ENCODE measurements at places on chromosomes 2 and 18.

DNA sequence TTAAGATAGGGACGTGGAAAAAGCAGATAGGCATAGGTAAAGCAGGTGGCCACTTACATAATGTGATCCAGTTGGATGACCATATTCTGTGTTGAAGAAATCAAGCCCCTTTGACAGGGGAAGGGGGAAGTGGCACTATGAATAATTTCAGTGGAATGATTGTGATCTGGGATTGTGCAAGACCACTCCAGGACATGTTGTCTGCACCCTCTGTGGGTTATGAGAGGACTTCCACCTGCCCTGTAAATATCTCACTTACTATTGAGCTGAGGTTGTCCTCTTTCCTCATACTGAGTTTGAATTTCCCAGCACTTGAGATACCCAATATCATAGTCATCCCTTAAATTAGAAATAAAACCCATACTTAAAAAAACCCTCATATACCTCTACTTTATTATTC lies 220.7 kb downstream of the IRS1 start:
- no peak for DNase-seq

GRCh38 chr2:48885841-48886240 lies 130.3 kb upstream of the LHCGR start:
- DNase-seq: no peak

- DNase-seq: no peak
Measured at GRCh38 chr2:9769171-9770005, 73.9 kb upstream of the TAF1B start.

- DNase-seq: no peak
Measured at GRCh38 chr18:50151926-50152325, 43.0 kb downstream of the MYO5B start.

DNA sequence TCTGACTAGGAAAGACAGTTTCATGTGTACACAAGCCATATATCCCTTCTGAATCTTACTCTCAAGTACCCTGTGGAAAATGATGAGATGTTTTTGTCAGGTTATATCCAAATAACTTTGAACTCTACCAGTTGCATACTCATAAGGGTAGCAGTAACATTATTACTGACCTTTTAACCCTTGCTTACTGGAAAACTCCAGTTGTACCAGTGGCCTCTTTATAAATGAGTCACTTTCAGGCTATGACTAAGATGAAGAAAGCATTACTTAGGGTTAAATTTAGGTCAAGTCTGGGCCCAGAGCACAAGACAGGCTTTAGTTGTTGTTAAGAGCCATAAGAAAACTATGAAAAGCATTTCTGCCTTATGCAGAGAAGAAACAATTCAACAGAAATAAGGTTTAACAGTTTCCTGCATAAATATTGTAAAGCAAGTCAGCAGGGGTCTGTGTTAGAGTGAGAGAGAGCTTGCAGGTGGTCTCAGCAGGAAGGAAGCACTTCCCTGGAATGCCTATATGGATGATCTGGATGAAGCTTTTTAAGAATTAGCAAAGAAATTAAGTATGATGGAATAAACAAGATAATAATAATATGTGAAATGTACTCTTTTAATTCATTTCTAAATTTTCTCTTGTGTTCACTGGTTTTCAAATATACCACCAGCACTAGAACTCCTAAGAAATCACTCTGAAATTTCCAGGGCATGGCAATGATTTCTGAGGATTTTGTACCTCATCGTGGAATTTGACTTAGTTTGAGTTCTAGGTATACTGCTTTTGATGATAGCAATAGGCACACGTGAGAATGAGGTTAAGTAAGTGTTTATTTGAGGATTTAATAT lies 126.6 kb downstream of the UBE2E3 start:
- DNase-seq: peak; percentile 12

DNA sequence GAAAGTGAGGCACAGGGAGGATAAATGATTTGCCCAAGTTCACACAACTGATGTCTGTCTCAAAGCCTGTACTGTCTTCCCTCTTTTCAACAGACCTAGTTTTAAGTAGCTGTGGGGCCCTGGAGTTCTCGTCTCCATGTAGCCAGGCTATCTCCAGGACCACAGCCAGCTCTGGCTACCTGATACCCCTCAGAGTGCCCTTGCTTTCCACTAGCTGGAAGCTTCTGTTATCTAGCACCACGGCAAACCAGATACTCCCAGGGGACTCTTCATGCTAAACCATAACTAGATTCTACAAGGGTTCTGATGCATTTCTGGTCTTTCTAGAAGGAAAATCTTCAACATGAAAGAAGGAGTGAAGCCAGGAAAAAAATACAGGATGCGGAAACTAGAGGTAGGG lies 137.3 kb downstream of the GALNT14 start:
- no peak for DNase-seq

GRCh38 chr2:54945391-54946219 lies 104.6 kb downstream of the RTN4 start:
- no peak for DNase-seq

DNA sequence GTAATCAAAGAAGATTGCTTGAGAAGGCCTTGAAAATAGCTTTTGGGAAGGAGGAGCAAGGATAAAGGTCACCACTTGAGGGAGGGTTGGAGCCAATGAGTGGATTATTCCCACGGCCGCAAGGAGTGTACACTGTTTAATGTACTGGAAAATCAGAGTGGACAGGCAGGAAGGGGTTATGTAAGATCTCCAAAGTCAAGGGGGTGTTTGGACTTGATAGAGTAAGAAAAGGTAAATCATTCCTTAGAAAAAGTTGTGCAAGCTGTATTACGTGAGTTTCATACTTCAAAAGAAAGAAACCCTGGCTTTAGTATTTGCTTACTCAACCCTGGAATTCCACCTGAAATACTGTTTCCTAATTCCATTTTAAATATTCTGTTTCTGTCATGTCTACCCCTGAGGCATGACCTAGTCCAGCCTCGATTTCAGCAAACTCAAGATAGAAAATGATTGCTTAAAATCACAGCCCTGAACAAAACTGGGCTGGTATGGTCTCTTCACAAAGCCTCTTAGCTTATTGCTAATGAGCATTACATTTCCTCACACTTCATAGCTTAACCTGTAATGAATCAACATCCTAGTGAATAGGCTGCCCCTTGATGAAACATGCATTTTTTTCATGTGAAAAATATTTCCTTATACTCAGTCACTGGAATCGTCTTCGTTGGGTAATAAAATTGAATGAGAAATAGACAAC lies 1.1 kb downstream of the MREG start:
- no peak for DNase-seq

DNA sequence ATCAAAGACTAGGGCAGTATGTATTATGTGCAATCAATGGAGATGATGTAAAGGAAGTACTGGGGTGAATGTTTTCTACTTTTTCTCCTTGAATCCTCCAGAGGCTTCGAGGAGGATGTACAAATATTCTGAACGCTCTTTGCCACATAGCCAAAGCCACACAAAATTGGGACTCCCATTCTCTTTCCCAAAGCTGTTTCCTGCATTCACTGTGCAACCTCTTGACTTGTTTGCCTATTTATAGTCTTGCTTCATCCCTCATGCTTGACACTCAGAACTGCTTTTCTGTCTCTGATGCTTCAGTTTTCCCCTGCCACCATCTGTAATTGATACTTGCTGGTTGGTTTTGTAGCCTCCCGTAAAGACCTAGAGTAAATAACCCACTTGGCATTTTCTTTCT lies 208.2 kb upstream of the RBMS1 start:
- no peak for DNase-seq

DNA sequence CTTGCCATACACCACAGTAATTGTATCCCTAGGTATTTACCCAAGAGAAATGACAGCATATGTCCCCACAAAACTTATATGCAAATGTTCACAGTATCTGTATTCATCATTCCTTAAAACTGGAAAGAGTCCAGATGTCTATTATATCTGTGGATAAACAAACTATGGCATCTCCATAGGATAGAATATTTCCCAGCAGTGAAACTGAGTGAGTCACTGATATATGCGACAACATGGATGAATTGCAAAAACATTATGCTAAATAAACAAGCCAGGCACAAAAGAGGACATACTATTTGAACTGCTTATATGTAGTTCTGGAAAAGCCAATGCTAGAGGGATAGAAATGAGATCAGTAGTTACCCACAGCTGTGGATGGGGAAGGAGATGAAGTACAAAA lies 359.4 kb upstream of the DSEL start:
- no peak for DNase-seq

GRCh38 chr2:236985761-236986339 lies 99.8 kb upstream of the COPS8 start:
- DNase-seq: no peak

DNA sequence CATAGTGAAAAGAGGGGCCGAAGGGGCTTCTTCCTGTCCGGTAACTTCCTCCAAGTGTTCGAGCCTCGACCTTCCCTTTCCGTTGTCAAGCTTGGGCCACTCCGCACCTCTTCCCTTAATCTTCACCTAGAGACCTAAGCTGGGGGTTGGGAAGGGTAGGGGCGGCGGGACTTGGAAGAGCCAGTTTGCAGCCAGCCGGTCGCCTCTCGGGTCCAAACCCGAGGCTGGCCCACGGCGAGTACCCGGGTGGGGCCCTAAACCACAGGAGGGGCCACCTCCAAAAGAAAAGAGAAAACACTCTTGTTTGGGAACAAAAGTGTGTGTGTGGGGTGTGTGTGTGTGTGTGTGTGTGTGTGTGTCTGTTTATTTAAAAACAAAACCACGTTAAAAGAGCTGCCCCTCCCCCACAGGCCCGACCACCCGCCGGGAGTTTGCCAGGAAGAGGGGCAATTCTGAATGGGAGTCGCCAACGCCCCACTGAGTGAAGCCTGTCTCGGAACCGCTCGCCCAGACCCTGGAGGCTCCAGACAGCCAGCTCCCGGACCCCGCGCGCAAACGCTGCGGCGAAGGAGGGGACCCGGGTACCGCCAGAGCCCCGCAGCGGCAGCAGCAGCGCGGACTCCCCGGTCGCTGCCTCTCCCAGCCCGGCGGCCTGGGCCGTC lies 488 bp upstream of the RHOB start:
- no peak for DNase-seq

- DNase-seq: no peak
Measured at GRCh38 chr2:130830538-130830937, 6.2 kb upstream of the ARHGEF4 start.

Data from erythroblast (primary cell).